Activated naive CD4-positive, alpha-beta T cell (primary cell): ENCODE measurements at places on chromosomes 3 and 15.

- DNase-seq = no peak
Measured at GRCh38 chr15:65824941-65825544, 33.0 kb upstream of the DENND4A start.

DNA sequence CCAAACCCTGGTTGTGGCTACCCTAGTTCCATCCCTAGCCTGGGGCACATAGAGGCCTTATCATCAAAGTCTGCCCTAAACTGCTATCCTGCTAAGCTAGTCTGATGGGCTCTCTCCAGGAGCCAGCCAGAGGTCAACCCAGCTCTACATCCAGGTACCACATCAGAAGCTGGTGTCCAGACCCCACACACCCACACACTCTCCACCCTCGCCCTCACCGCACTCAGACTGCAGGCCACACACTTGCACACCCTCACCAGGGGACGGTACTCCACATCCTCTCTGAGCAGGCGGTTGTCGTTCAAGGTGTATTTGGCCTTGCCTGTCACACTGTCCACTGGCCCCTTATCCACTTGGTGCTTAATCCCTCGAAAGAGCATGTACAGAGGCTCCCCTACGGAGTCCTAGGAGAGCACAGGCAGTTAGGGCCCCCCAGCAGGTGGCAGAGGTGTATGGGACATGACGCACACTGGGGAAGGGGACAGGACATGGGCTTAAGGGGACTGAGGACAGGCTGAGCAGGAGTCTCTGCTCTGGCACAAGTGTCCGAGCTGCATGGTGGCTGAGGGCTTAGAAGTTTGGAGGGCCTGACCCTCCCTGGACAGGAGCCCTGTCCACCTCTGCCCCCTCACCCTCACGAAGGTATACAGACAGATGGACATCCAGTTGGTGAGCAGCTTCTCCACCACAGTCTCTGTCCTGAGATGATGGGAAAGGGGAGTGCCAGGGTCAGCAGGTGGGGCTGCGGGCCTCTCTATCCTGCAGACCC lies 18.1 kb downstream of the PLXNB1 start:
- no peak for DNase-seq

DNA sequence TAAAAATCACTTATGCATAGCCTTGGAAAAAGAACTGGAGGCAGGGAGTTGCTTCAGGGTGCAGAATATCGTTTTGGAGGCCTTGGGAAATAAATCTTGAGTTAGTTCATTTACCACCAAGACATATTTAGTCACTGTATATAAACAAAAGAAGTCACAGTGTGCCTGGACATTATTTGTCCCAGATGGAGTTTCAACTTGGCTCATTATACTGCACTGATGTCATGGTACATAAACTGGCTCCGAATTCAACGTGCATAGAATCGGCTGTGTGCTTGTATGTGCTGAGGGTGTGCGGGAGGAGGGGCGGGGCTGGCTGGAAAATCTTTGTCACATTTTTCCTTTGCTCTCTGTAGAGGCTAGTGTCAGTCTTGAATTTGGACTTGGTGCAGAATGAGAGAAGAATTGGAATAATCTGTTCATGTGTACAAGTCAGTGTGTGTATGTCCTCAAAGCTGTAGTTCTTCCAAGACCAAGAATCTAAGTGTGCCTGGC lies 86.6 kb downstream of the FNDC3B start:
- DNase-seq = no peak

- no peak for DNase-seq
Measured at GRCh38 chr15:95979286-95979685, 351.2 kb upstream of the NR2F2 start.

- no peak for DNase-seq
Measured at GRCh38 chr3:172087602-172088580, 48.5 kb downstream of the FNDC3B start.
